ENCODE measurements at places on chromosomes 7 and 10. TPM values are rescaled to one million over a fixed set of nuclear protein-coding genes. Genes with fewer than 3 reads are reported as not detected.

DNA sequence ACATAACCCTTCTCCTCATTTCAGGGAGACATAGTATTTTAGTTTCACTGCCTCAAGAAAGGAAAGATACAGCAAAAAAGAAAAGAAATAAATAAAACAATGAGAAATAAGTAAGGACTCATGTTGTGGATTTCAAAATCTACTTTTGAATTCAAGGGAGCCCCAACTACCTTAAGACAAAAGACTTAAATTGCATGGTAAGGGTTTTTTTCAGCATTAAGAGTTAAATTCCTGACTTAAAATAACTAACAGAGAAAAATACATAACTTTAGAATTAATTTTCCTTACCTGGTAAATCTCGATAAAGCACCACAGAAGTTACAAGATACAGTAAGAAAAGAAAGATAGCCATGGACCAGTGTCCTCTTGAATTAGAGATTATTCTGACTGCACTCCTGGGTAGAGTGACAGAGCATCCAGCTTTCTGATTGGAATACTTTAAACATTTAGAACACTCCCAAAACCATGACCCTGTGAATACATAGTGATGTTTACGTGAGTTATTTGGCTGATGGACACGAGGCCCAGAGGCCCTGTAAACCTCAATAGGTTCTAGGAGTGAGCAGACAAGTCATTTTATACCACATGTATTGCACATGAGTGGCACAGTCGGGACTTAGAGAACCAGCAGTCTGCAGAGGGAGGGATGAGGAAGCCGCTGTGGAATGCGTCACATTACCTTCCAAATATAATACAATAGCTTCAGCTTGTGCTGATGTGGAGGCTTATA, 292.5 kb upstream of the SEMA3C start:
- peaks cover 19% of the 10 kb centered on the region for H3K4me1 ChIP-seq
- H3K27me3 ChIP-seq, result no peaks in the 10 kb centered on the region
- DNase-seq, result peak; percentile 19
- no peaks in the 10 kb centered on the region for H3K36me3 ChIP-seq

Gene RUFY2
- total RNA-seq, result 45.2 TPM

- no peak overlapping the region for H3K4me3 ChIP-seq
- DNase-seq, result no peak
- no peak overlapping the region for H3K27ac ChIP-seq
- peaks cover 4% of the 10 kb centered on the region for H3K4me1 ChIP-seq
- H3K36me3 ChIP-seq, result no peaks in the 10 kb centered on the region
- H3K27me3 ChIP-seq, result no peaks in the 10 kb centered on the region
These were observed 69.9 kb downstream of the TMEM106B start for GRCh38 chr7:12281038-12281437.

Gene MRC1
- total RNA-seq, result not detected

Gene FBXO24
- 1.2 TPM for total RNA-seq

- H3K4me1 ChIP-seq, result no peaks in the 10 kb centered on the region
- H3K27me3 ChIP-seq, result no peaks in the 10 kb centered on the region
- no peak overlapping the region for H3K27ac ChIP-seq
- H3K4me3 ChIP-seq, result no peak overlapping the region
These were observed 108.8 kb upstream of the MPP7 start for GRCh38 chr10:28411648-28412047.

- no peaks in the 10 kb centered on the region for H3K36me3 ChIP-seq
- peaks cover 4% of the 10 kb centered on the region for H3K4me1 ChIP-seq
- no peak for DNase-seq
- H3K27ac ChIP-seq, result no peak overlapping the region
These were observed 62.7 kb upstream of the ABLIM1 start for GRCh38 chr10:114720685-114721278.

Gene CNNM1
- total RNA-seq, result 1.1 TPM

Gene H2BK1
- total RNA-seq, result not detected

DNA sequence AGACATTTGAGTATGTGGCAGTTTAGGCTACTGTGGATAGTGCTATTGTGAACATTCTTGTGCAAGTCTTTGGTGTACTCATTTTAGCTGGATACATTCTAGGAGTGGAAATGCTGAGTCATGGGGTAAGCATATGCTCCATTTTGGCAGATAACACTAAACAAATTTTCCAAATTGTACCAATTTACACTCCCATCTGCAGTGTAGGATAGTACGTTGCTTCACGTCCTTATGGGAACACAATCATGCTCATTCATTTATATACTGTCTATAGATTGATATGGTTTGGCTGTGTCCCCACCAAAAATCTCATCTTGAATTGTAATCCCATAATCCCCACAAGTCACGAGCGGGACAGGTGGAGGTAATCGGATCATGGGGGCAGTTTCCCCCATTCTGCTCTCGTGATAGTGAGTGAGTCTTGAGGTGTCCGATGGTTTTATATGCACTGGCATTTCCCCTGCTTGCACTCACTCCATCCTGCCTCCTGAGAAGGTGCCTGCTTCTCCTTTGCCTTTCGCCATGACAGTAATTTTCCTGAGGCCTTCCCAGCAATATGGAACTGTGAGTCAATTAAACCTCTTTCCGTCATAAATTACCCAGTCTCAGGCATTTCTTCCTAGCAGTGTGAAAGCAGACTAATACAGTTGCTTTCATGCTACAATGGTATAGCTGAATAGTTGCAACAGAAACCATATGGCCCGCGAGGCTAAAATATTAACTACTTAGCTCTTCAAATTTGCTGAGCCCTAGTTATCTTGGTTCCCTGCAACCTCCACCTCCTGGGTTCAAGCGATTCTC, 25.6 kb downstream of the RNF216 start:
- H3K36me3 ChIP-seq, result peaks cover 6% of the 10 kb centered on the region
- no peak overlapping the region for H3K27ac ChIP-seq
- H3K4me3 ChIP-seq, result no peak overlapping the region
- DNase-seq, result no peak

DNA sequence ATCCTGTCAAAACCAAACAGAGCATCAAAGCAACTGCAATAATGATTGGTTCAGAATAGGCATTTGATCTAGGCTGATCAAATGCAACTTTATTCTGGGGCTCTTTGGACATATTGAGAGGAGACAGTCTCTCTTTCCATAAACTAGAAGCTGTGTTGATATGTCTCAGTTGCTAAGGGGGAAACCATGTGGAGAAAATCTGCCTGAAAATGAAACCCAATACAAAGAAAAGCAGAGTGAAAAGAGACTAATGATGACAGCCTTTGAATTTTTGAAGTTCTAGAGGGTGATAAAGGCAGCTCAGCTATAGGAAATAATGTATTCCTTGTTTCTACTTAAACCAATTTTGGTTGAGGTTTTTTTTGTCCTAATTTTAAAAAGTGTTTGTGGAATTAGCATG, 941.8 kb upstream of the POT1 start:
- H3K27ac ChIP-seq, result no peak overlapping the region
- DNase-seq, result no peak
- no peaks in the 10 kb centered on the region for H3K36me3 ChIP-seq
- no peaks in the 10 kb centered on the region for H3K4me1 ChIP-seq

GRCh38 chr7:40880581-40880980, 745.8 kb downstream of the SUGCT start:
- H3K27me3 ChIP-seq, result no peaks in the 10 kb centered on the region
- no peaks in the 10 kb centered on the region for H3K4me1 ChIP-seq
- no peak for DNase-seq
- H3K4me3 ChIP-seq, result no peak overlapping the region
- H3K36me3 ChIP-seq, result no peaks in the 10 kb centered on the region

GRCh38 chr7:69550991-69551390, 47.3 kb upstream of the AUTS2 start:
- DNase-seq, result no peak
- no peaks in the 10 kb centered on the region for H3K36me3 ChIP-seq
- no peaks in the 10 kb centered on the region for H3K27me3 ChIP-seq
- no peak overlapping the region for H3K4me3 ChIP-seq
- no peak overlapping the region for H3K27ac ChIP-seq

DNA sequence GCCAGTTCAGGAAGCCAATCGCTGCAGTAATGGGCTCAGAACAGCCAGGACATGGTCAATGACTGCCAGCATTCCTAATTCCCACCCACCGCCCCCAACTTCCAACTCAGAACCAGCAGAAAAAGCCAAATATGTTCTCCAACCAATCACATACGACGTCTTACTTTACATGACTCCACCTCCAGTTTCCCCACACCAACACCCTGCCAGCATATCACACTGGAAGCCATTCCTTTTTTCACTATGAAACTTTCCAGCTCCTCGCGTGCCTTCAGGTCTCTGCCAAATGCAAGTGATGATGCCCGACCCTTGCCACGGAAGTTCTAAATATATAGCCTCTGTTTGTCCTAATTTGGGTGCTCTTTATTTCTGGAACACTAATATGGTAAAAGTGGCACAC, 12.5 kb downstream of the NPS start:
- H3K4me1 ChIP-seq, result no peaks in the 10 kb centered on the region
- H3K4me3 ChIP-seq, result no peak overlapping the region
- H3K36me3 ChIP-seq, result no peaks in the 10 kb centered on the region
- no peak for DNase-seq
- H3K27ac ChIP-seq, result no peak overlapping the region

- H3K27ac ChIP-seq, result no peak overlapping the region
- no peaks in the 10 kb centered on the region for H3K36me3 ChIP-seq
- H3K27me3 ChIP-seq, result no peaks in the 10 kb centered on the region
- peak; percentile 11 for DNase-seq
- H3K4me1 ChIP-seq, result no peaks in the 10 kb centered on the region
These were observed 41.1 kb upstream of the CABCOCO1 start for GRCh38 chr10:61621605-61622051.

DNA sequence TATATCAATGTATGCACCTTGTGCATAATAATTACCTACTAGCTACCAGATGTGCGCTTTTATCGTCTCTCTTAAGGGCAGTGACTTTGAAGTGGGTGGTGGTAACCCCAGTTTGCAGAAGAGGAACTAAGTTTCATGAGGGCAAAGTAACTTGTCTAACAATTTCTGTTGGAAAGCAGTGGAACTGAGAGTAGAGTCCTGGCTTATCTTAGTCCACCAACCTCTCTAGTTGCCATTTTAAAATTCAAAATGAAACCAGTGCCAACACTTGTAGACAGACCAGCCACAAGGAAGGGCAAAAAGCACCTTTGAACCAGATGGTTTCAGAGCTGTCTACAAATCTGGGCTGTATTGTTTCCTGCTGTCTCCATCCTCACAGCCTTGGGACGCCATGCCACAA, 32.0 kb upstream of the RBM20 start:
- no peak overlapping the region for H3K27ac ChIP-seq
- H3K36me3 ChIP-seq, result no peaks in the 10 kb centered on the region
- H3K27me3 ChIP-seq, result no peaks in the 10 kb centered on the region
- DNase-seq, result no peak
- H3K4me1 ChIP-seq, result peaks cover 11% of the 10 kb centered on the region

DNA sequence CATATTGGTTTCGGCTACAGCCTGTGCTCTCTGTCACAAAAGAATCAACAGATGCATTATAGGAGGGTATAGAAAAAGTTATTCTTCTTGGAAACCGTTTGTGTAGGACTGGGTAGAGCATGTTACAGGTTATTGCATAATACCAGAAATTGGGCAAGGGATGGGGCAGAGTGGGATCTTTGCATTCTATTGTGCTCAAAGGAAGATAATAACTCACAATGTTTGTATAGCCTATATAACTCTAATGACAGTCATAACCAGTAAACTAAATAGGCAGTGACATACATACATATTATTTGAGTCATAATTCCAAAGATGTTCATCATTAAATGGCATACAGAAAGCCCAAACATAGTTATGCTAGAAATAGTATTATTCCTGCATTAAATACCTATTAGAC, 179.7 kb downstream of the XPNPEP1 start:
- H3K27me3 ChIP-seq, result no peaks in the 10 kb centered on the region
- no peaks in the 10 kb centered on the region for H3K36me3 ChIP-seq
- no peak for DNase-seq
- no peak overlapping the region for H3K27ac ChIP-seq
- H3K4me1 ChIP-seq, result peaks cover 6% of the 10 kb centered on the region

Gene ACTR1A
- 133 TPM for total RNA-seq

- H3K4me3 ChIP-seq, result no peak overlapping the region
- peaks cover 7% of the 10 kb centered on the region for H3K4me1 ChIP-seq
- no peaks in the 10 kb centered on the region for H3K36me3 ChIP-seq
- DNase-seq, result no peak
These were observed 192.2 kb upstream of the LRGUK start for GRCh38 chr7:133934977-133935330.

DNA sequence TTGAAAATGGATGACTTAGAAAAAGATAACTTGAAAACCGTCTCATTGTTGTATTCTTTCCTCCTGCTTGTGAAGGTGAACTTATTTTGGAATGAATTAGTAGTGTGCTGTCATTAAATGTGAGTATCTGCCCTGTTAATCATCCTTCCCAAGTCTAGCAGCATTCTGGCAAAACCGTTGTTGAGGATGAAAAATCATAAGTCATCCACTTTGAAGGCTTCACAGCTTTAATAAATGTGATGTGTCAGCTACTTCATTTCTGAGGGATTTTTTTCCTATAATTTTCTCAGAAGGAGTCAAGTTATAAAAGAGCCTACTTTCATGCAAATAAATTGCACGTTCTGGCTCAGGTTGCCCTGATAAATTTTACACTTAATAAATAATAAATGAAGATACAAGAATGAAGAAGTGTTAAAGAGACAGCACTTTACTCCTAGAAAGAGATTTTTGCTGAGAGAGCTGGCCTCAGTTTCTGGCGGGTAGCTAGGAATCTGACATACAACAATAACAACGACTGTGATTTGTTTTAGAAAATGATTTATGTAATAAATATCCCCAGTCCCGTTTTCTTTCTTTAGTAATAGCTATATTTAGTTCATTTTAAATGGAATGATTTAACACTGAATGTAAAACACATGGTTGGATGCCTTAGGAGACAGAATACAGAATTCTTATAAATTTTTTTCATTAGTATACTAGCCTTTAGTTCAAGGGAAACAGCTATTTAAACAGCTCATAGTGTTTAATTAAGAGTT, 516.5 kb upstream of the KLF6 start:
- DNase-seq, result no peak
- no peaks in the 10 kb centered on the region for H3K4me1 ChIP-seq
- H3K36me3 ChIP-seq, result no peaks in the 10 kb centered on the region

GRCh38 chr10:126402721-126403695, 14.7 kb upstream of the ADAM12 start:
- peaks cover 14% of the 10 kb centered on the region for H3K4me1 ChIP-seq
- no peak overlapping the region for H3K27ac ChIP-seq

GRCh38 chr10:71406878-71407277, 10.2 kb downstream of the CDH23 start:
- no peak overlapping the region for H3K27ac ChIP-seq
- peaks cover 14% of the 10 kb centered on the region for H3K4me1 ChIP-seq
- H3K27me3 ChIP-seq, result no peaks in the 10 kb centered on the region
- peaks cover 3% of the 10 kb centered on the region for H3K36me3 ChIP-seq
- H3K4me3 ChIP-seq, result no peak overlapping the region
- no peak for DNase-seq

- H3K36me3 ChIP-seq, result no peaks in the 10 kb centered on the region
- no peak overlapping the region for H3K4me3 ChIP-seq
- H3K4me1 ChIP-seq, result no peaks in the 10 kb centered on the region
- no peak for DNase-seq
These were observed 155.1 kb upstream of the ETV1 start for GRCh38 chr7:14144538-14144937.

GRCh38 chr7:87852306-87852705, 23.9 kb downstream of the SLC25A40 start:
- no peak overlapping the region for H3K4me3 ChIP-seq
- no peaks in the 10 kb centered on the region for H3K27me3 ChIP-seq
- no peak overlapping the region for H3K27ac ChIP-seq
- DNase-seq, result no peak

Data from neural progenitor cell (in vitro differentiated cells).